ENCODE measurements at places on chromosomes 1 and 21. TPM values are rescaled to one million over a fixed set of nuclear protein-coding genes. Genes with fewer than 3 reads are reported as not detected.

The VCAM1 gene
- 0.08 TPM for total RNA-seq

The GUCA2B gene
- total RNA-seq = not detected

The SAMD13 gene
- 0.24 TPM for total RNA-seq

The NBPF4 gene
- total RNA-seq = not detected

The ZMYND12 gene
- 0.79 TPM for total RNA-seq

The SLC25A34 gene
- total RNA-seq = 2.1 TPM

Measured in activated naive CD4-positive, alpha-beta T cell treated with anti-CD3 and anti-CD28 coated beads, Interleukin-2, amount 10 ng/mL, durations not matched to agents 5 hours and 36 hours (primary cell).